ENCODE measurements at places on chromosomes 5 and 9.

GRCh38 chr5:115170134-115170928, 623 bp upstream of the TRIM36 start:
- H3K4me1 ChIP-seq: no peaks in the 10 kb centered on the region
- no peaks in the 10 kb centered on the region for H3K36me3 ChIP-seq
- no peaks in the 10 kb centered on the region for H3K27me3 ChIP-seq
- H3K4me3 ChIP-seq: peak overlapping the region; percentile 54
- DNase-seq: peak; percentile 30

- H3K27ac ChIP-seq: no peak overlapping the region
- DNase-seq: no peak
- H3K4me1 ChIP-seq: peaks cover 4% of the 10 kb centered on the region
Measured at GRCh38 chr5:139966856-139967255, 76.2 kb downstream of the NRG2 start.

DNA sequence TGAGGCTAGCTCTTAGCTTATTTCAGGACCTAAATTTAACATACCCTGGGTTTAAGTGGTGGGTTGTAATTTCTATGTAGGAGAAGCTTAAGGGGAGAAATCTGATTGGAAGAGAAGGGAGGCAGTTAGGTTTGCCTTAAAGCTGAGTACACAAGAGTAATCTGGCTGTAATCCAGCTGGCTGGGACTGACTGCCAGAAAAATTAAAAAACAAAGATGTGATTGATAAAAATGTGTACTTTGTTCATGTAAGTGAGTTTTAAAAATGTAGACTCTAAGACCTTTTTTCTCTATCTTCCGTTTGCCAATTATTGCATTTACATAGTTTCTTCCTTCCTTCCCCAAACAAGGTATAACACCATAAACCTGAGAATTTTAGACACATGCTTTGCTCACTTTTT, 17.5 kb upstream of the MSMP start:
- H3K4me3 ChIP-seq: no peak overlapping the region
- peak; percentile 84 for DNase-seq
- no peaks in the 10 kb centered on the region for H3K36me3 ChIP-seq
- H3K27me3 ChIP-seq: no peaks in the 10 kb centered on the region
- peak overlapping the region; percentile 3 for H3K27ac ChIP-seq
- H3K4me1 ChIP-seq: peaks cover 2% of the 10 kb centered on the region

- no peaks in the 10 kb centered on the region for H3K4me1 ChIP-seq
- no peak overlapping the region for H3K4me3 ChIP-seq
- H3K27me3 ChIP-seq: no peaks in the 10 kb centered on the region
- no peaks in the 10 kb centered on the region for H3K36me3 ChIP-seq
Measured at GRCh38 chr5:81081461-81081835, 121.3 kb downstream of the RASGRF2 start.

- H3K27ac ChIP-seq: no peak overlapping the region
- no peak overlapping the region for H3K4me3 ChIP-seq
- no peaks in the 10 kb centered on the region for H3K27me3 ChIP-seq
- peaks cover 11% of the 10 kb centered on the region for H3K4me1 ChIP-seq
- peak; percentile 56 for DNase-seq
- H3K36me3 ChIP-seq: no peaks in the 10 kb centered on the region
Measured at GRCh38 chr5:139982157-139982974, 60.7 kb downstream of the NRG2 start.

GRCh38 chr5:178995341-178995690, 196 bp upstream of the GRM6 start:
- H3K4me3 ChIP-seq: no peak overlapping the region
- H3K27me3 ChIP-seq: peaks cover 22% of the 10 kb centered on the region
- H3K27ac ChIP-seq: no peak overlapping the region
- no peaks in the 10 kb centered on the region for H3K36me3 ChIP-seq
- H3K4me1 ChIP-seq: peaks cover 5% of the 10 kb centered on the region
- no peak for DNase-seq

DNA sequence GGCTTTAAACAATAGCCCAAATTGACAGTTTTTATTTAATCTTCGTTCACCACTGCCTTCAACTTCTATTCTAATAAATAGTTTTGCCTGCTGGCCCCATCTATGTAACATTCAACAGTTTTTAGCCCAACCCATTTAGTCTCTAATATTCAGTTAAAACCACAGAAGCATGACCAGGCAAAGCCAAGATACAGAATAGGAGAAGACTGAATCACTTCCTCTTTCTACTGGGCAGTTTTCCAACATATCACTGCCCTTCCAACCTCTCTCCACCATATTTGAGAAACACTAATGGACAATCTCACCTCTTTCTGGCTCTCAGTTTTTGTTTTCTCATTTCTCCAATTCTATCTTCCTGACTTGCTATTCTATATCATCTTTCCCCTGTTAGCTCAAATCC, 352.9 kb downstream of the DNAH5 start:
- no peaks in the 10 kb centered on the region for H3K36me3 ChIP-seq
- DNase-seq: no peak
- no peak overlapping the region for H3K4me3 ChIP-seq
- no peaks in the 10 kb centered on the region for H3K4me1 ChIP-seq
- no peaks in the 10 kb centered on the region for H3K27me3 ChIP-seq

DNA sequence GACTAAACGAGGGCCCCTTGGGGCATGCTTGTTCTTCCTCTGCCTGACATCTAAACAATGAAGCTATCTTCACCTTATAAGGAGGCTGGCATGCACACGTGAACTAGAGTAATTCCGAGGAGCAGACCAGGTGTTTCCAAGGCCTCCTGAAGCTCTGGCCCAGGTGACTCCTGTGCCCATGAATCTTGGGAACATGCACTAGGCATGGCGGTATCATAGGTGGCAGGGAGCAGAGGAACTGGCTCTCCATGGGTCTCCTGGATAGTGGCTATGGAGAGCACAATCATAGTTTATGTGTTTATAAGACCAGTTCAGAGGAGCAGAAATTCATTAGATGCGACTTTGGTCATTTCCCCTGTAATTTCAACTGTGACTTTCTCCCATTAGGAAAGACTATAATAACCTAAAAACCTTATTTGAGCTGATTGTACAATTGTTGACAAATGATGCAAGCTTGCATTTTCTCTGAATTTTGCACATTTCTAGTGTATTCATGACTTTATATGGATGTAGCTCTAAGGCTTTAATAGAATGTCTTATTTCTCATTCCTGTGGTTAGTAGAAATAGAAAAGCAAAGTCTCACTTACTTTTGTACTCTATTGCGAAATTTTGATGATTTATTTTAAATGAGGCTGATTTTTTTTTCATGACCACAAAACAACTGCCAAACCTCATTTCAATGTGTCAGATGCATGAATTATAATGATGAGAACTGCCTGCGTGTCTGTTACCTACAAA, 135.3 kb upstream of the RPS23 start:
- peak; percentile 75 for DNase-seq
- no peaks in the 10 kb centered on the region for H3K27me3 ChIP-seq
- H3K4me3 ChIP-seq: no peak overlapping the region
- H3K4me1 ChIP-seq: peaks cover 15% of the 10 kb centered on the region

DNA sequence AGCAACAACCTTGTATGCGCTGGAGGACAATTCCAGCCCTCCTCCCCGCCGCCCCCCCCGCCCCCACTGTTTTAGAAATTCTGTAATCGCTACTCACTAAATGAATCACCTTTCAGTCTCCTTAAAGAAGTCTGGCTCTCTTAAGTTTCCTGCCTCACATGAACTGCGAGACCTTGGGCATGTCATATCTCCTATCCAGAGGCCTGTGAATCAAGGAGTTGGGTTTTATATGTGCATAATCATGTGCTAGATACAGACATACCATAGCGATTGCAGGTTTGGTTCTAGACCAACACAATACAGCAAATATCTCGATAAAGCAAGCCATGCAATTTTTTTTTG, 337 bp upstream of the DMAC1 start:
- H3K27me3 ChIP-seq: no peaks in the 10 kb centered on the region
- H3K27ac ChIP-seq: no peak overlapping the region
- no peak overlapping the region for H3K4me3 ChIP-seq
- no peaks in the 10 kb centered on the region for H3K4me1 ChIP-seq
- peaks cover 5% of the 10 kb centered on the region for H3K36me3 ChIP-seq

DNA sequence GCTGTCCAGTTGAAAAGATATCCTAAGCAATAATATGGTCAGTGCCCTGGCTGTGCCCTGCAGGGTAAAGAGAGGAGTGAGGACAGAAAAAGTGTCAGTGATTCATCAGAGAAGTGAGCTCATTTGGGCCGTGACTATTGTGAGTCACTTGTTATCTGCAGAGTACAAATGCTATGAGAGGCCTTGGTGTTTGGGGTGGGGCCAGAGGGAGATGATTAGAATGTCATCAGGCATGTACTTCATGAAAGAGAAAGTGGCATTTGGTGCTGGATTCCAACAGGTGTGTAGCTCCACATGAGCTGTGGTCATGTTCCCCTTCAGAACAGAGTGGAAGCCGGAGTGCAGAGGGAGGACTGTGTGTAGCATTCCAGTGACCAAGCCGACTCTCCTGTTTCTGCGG, 174.1 kb downstream of the KDM4C start:
- no peaks in the 10 kb centered on the region for H3K4me1 ChIP-seq
- H3K36me3 ChIP-seq: no peaks in the 10 kb centered on the region
- no peak for DNase-seq
- H3K4me3 ChIP-seq: no peak overlapping the region
- no peaks in the 10 kb centered on the region for H3K27me3 ChIP-seq
- peak overlapping the region; percentile 71 for H3K27ac ChIP-seq

DNA sequence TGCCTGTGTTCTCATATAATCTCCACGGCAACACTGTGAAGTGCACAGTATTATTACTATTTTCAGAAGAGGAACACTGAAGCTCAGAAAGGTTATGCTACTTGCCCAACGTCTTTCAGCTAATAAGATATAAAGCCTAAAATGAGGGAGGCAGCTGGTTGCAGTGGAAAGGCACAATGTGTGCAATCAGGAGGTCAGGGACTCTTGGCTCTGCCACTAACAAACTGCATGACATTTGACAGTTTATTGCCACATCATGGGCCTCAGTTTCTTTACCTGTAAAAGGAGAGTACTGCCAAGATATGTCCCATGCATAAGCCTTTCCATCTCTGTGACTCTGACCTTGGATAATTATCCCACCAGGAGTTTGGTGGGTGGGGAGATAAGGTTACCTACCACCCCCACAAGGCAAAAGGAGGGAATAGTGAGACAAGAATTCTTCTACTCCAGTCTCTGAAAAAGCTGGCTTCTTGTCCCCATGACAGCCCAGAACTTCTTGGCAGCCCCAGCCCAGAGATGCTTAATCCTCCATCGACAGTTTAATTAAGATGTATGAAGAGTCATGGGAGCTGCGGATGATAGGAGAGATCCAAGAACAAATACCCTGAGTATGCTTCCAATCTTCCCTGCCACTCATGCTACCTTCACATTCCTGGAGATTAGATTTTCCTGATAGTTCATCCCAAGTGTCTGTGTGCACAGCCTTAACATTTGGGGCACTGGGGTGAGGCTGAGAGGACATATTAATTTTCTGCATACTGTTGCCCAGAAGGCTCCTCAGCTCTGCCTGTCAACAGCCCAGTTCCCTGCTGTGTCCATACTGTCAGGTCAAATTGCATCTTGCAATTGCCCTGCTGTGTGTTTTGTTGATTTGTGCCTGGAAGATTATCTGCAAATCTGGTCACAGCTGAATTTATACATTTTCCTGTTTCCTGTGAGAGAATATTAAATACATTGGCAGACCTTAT, 271.2 kb downstream of the FAM114A2 start:
- H3K36me3 ChIP-seq: no peaks in the 10 kb centered on the region
- H3K4me3 ChIP-seq: no peak overlapping the region
- no peaks in the 10 kb centered on the region for H3K4me1 ChIP-seq
- H3K27me3 ChIP-seq: no peaks in the 10 kb centered on the region

GRCh38 chr5:88675708-88676636, 207.0 kb downstream of the MEF2C start:
- H3K27ac ChIP-seq: no peak overlapping the region
- H3K4me1 ChIP-seq: peaks cover 17% of the 10 kb centered on the region
- H3K27me3 ChIP-seq: peaks cover 95% of the 10 kb centered on the region
- DNase-seq: peak; percentile 59
- H3K4me3 ChIP-seq: no peak overlapping the region

DNA sequence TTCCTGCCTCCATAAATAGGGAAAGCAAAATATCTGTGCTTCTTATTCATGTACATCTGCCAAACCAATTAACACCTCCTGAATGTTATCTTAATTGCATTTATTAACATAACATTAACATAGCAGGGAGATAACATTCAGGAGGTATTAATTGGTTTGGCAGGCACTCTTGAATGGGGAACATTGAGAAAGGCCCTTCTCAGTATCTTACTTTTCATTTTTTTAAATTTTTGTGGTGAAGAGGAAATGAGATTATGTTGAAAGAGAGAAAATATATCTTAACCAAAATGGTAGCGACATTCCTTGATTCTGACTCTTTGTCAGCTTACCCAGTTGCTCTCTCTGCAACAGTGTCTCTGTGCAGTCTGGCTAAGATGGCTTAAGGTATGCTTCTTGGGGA, 100.4 kb upstream of the TLE1 start:
- H3K4me1 ChIP-seq: no peaks in the 10 kb centered on the region
- no peaks in the 10 kb centered on the region for H3K36me3 ChIP-seq
- no peak overlapping the region for H3K27ac ChIP-seq
- no peaks in the 10 kb centered on the region for H3K27me3 ChIP-seq
- DNase-seq: no peak
- H3K4me3 ChIP-seq: no peak overlapping the region
